CD8-positive, alpha-beta T cell (primary cell): ENCODE measurements at places on chromosomes 6 and 20. TPM values are rescaled to one million over a fixed set of nuclear protein-coding genes. Genes with fewer than 3 reads are reported as not detected.

DNA sequence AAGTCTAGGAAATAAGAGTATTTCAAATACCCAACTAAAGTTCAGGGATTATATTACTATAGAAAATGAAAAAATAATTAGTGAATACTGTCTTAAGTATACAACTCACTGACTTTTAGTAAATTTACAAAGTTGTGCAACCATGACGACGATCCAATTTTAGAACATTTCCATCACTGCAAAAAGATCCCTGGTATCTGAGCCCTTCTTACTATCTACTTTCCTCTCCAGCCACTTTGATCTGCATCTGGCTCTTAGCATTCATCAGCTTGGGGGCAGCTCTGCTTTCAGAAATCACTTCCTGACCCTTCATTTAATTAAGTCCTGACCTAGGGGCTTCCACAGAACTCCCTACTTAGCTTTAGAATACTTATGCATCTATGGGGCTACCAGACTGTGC, 38.2 kb upstream of the RBL1 start:
- no peak for DNase-seq

GRCh38 chr6:1885576-1886011, 275.9 kb downstream of the FOXC1 start:
- no peak for DNase-seq

GRCh38 chr6:131995917-131996316, 44.7 kb upstream of the CCN2 start:
- DNase-seq: no peak

GRCh38 chr6:53648184-53648943, 17.2 kb downstream of the KLHL31 start:
- no peak for DNase-seq

GRCh38 chr20:10733122-10733521, 59.3 kb upstream of the JAG1 start:
- DNase-seq: no peak

DNA sequence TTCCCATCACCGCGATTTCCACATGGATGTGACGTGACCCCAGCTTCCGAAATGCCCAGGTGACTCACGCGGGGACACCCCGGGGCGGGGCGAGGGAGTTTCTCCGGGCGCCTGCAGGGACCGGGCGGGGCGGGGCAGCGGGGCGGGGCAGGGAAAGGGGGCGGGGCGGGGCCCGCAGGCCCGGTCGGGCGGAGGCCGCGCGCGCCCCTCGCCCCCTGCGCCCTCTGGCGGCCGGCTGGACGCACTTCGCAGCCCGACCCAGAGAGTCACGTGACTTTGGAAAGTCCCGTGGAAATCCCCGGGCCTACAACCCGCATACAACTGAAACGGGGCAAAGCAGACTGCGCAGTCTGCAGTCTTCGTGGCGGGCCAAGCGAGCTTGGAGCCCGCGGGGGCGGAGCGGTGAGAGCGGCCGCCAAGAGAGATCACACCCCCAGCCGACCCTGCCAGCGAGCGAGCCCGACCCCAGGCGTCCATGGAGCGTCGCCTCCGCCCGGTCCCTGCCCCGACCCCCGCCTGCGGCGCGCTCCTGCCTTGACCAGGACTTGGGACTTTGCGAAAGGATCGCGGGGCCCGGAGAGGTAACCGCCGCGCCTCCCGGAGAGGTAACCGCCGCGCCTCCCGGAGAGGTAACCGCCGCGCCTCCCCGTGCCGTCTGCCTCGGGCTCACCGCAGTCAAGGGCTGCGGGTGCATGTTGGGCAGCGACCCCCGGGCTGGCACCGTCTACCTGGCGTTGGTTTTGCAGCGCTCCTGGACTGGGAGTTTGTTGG, at the start of gene TNFAIP3:
TSS of gene TNFAIP3 (plus strand) at position 346 of the 771 bp plus-strand sequence. CDS start 3,969 bp downstream, outside the sequence.
- peak; percentile 91 for DNase-seq

GRCh38 chr6:27176523-27177484, 70.7 kb upstream of the PRSS16 start:
- peak; percentile 65 for DNase-seq

DNA sequence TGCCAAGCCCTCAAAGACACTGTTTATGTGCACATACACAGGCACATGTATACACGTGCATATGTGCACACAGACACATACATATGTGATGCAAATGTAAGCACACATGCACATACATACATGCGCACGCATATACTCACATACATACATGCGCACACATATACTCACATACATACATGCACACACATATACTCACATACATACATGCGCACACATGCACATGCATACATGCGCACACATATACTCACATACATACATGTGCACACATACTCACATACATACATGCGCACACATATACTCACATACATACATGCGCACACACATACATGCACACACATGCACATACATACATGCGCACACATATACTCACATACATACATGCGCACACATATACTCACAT, 20.5 kb upstream of the FOXQ1 start:
- DNase-seq: no peak

DNA sequence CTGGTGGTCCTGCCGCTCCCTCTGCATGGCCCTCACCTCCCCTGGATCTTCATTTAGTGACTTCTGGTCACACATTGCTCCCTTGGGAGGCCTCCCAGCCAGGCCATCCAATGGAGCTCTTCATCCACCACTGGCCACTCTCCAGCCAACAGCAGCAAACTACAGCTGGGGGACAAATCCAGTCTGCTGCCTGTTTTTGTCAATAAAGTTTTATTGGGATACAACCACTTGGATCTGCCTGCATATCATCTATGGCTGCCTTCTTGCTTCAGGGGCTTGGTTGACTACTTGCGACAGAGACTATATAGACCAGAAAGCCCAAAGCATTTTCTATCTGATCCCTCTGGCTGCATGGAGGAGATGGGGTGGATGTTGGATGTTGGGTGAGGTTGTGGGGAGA, 156.6 kb upstream of the SULF2 start:
- no peak for DNase-seq

- no peak for DNase-seq
Measured at GRCh38 chr6:105641504-105641903, 238.6 kb upstream of the PREP start.

- DNase-seq: no peak
Measured at GRCh38 chr6:116145803-116146675, 20.1 kb upstream of the COL10A1 start.

GRCh38 chr20:5181958-5182357, 55.1 kb downstream of the CDS2 start:
- no peak for DNase-seq

GRCh38 chr20:47885909-47886453, 100.7 kb upstream of the SULF2 start:
- DNase-seq: no peak

- DNase-seq: no peak
Measured at GRCh38 chr20:19633985-19634384, 124.1 kb upstream of the RIN2 start.

DNA sequence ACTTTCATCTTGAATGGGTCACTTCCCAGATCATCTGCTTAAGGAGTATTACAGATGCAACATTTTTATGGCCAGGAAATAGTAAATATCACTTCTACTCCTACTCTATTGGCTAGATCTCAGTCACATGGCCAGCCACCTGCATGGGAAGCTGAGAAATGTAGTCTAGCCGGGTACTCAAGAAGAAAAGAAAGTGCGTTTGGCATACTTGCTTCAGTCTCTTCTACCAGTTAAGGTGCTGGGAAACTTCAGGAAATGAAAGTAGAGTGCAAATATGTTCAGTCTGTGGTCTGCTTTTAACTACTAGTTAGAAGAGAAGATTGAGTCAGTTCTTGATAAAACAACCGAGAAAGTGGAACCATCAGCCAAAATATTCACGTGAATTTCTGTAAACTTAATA, 129.2 kb downstream of the PDSS2 start:
- no peak for DNase-seq

- no peak for DNase-seq
Measured at GRCh38 chr20:51423810-51424209, 118.7 kb downstream of the NFATC2 start.

DNA sequence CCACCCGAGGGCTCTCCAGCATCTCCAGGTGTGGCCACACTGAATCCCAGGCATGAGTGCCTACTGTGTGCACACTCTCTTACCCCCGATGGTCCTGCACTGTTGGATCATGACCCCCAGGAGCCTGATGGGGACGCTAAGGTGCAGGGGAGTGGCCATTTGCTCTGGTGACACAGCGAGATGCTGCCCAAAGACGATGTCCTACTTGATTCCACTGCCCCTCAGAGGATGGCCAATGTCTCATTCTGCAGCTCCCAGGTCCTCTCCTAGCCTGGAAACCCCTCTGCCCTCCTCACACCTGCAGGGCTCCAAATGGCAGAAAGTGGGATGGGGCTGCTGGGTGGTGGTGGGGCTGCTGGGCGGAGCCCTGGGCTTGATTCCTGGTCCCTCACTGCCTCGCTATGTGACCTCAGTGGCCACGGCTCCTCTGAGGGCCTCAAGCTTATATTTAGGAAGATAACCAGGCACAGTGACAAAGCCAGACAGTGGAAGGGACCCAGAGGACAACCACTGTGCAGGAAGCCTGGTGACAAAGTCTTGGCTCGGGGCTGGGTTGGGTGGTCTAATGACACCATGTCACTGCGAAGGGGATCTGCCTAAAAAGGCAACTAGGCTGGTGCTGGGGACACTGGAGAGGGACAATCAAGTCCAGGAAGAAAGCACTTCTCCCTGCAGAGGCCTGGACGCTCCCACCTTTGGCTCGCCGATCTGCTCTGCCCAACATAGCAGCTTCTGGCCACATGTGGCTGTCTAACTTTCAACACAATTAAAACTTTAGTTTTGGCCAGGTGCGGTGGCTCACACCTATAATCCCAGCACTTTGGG, 28.4 kb downstream of the TGM2 start:
- no peak for DNase-seq

DNA sequence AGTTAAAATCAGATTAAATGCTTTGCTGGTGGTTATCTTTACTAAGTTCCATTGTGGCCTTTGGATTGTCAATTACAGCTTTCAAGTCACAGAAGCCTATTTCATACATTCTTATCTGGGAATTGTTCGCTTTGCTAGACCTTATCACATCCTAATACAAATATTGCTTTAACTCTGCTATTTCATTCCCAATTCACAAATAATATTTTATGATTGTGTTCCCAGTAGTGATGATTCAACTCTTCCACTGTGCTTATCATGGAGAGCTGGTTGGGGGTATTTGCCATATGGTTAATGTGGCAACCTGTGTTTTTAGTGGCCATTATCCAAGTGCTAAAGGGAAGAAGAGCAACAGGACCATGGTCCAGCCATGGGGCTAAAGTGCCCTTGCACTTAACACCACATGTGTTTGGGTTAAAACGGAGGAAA, 72.9 kb upstream of the GLP1R start:
- DNase-seq: no peak

- DNase-seq: no peak
Measured at GRCh38 chr6:44202332-44202971, 14.3 kb upstream of the MYMX start.

ID4 gene
- not detected for total RNA-seq

CDH4 gene
- 0.31 TPM for total RNA-seq

KIF6 gene
- not detected for total RNA-seq

PRSS16 gene
- 0.58 TPM for total RNA-seq

ROS1 gene
- total RNA-seq: not detected

SAMD3 gene
- 41.0 TPM for total RNA-seq

TMEM200A gene
- 0.27 TPM for total RNA-seq

BPI gene
- not detected for total RNA-seq

TMEM151B gene
- total RNA-seq: not detected

NKX2-2 gene
- total RNA-seq: not detected

FAM50B gene
- total RNA-seq: 0.97 TPM

TLDC2 gene
- not detected for total RNA-seq
